ENCODE measurements at places on chromosomes 2 and 18.

DNA sequence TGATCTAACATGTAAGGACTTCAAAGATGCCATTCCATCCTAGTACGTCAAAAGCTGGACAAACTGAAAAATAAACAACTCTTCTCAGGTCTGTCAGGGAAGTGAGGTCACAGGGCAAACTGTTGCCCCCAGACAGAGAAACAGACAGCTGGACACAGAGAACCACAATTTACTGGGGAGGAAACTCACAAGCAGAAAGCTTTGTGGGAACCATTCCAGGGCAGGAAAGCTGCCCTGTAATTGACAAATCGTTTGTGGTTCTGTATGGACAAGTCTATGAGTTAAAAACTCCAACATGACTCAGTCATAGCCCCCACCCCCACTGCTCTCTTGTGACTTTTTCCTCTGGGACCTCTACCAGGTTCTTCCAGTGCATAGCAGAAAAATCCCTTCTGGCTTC is 28.4 kb downstream of the MCEE start:
- DNase-seq: no peak

GRCh38 chr2:31216734-31217133 is 581 bp downstream of the CAPN14 start:
- no peak for DNase-seq

DNA sequence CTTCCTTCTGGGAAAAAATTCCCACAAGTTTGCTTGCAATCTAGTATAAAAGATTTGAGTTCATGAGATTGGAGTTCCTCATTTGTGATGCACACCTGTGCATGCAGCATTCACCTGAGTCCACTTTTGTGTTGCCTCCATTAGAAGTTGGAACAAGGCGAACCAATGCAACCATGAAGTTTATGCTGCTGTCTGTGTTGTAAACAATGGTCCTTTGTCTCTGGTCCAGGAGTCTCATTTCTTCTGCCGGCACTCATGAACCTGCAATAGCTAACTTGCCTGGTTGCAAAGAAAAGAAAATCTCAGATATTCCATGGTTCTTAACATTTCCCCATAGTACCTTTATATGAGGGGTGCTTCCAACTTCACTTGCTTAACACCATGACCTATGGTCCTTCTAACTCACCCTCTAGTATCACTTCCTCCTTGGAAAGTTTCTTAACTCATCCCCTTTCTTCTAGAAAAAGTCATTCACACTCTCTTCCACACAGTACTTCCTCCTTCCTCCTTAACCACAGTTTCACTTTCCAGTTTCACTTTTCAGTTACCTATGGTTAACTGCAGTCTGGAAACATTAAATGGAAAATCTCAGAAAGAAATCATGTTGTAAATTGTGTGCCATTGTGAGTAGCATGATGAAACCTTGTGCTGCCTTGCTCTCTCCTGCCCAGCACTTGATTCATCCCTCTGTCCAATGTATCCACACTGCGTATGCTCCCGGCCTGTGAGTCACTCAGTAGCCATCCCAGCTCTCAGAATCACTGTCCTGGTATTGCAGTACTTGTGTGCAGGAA is 128.8 kb upstream of the TRIB2 start:
- no peak for DNase-seq

GRCh38 chr2:158131919-158132566 is 30.4 kb downstream of the UPP2 start:
- DNase-seq: no peak

- no peak for DNase-seq
These were observed 111.4 kb downstream of the NFATC1 start for GRCh38 chr18:79507076-79507545.

- no peak for DNase-seq
These were observed 249.4 kb downstream of the SRBD1 start for GRCh38 chr2:45361666-45362065.

DNA sequence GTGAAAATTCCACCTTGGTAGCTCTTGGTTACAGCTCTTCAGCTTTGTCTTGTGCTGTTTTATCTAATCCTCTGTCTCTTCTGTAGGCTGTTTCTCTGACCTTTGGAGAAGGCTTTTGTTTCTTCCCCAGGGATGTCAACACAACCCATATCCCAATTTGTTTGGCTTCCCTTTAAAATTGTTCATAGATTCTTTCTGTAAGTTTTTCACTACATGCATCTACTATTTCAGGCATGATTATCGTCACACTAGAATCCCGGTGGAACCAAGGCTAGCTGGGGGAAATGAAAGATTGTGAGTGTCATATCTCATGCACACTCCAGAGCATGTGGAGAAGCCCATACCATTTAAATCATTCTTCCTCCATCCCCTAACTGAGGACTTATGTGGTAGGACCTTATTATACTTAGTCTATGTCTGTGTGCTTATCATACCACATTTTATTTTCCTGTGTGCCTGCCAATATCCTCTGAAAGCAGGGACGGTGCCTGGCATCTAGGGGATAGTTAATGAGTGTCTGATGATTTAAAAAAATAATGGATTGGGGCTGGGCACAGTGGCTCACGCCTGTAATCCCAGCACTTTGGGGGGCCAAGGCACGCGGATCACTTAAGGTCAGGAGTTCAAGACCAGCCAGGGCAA is 59.9 kb downstream of the CRIM1 start:
- no peak for DNase-seq

DNA sequence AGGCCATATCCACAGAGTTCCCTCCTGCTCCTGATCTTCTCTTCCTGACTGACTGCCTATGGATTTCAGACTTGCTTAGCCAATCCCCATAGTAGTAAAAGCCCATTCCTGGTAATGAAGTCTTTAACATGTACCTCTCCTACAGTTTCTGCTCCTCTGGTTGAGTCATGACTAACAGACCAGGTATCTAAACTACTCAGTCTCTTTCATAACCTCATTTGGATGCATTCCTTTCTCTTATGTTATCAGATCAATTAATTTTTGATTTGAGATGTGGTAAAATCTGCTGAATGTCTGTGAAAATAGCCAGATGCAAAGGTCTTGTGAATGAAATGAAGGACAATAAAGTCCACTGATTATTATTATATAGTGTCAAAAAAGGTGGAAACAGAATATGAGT is 198.0 kb downstream of the NBAS start:
- no peak for DNase-seq

GRCh38 chr18:43751203-43751602 is 473.9 kb upstream of the SYT4 start:
- DNase-seq: no peak

- DNase-seq: no peak
These were observed 19.1 kb upstream of the RBM44 start for GRCh38 chr2:237779521-237779920.

DNA sequence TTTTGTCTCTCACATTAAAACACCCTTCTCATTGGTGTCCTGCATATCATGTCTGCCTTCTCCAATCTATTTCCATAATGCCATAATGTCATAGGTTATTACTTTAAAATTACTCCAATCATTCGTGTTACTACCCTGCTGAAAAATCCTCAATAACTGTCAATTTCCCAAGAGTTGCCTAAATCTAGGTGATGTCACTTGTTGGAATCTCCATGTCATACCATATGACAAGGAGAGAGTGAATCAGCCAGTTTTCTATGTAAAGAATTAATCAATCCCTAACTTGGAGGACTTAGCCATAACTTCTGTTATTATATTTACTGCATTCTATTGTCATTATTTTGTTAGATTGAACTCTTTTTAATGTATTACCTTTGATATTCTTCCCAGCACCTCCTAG is 62.5 kb downstream of the PHLPP1 start:
- DNase-seq: no peak

DNA sequence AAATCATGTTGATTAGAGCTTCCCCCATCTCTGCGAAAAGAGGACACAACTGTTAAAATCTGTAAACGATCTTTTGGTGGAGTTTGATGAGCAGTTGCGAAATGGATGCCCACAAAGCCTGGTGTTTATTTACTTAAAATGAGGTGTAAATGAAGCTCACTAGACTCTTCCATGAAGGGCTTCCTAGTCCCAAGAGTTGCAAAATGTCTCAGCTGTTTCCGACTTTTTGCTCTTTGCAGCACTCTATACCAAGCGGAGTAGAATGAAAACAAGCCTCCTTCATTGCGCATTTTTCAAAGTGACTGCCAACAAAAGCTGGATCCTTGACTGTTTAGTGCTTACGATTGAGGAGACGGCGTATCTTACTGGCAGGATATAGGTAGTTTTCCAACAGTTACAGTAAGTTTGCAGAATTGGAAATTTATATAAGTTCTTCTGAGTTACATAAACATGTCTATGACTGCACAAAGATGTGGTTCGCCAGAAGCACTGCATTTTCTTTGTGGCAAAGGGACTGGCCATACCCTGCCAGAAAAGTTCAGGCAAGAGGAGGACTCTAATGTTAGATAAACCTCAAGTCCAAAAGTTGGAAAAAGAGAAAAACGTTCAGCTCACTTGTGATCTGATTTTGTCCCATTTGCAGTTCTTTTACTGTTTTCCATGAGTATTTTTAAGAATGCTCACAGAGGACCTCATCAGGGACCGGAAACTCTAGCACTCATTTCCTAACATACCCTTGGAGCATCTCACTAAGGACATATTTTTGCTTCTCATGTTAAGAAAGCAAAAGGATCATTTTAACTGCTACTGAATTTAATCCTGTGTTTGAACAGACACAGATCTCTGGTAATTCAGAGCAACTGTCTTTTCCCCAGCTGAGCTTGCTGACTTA is 42.7 kb downstream of the COLEC12 start:
- no peak for DNase-seq

GRCh38 chr2:10814142-10814541 is 1.6 kb upstream of the PDIA6 start:
- no peak for DNase-seq

GRCh38 chr2:86397986-86398385 is 43.2 kb upstream of the KDM3A start:
- no peak for DNase-seq

GRCh38 chr2:46921676-46922448 is 6.3 kb upstream of the MCFD2 start:
- DNase-seq: no peak

DNA sequence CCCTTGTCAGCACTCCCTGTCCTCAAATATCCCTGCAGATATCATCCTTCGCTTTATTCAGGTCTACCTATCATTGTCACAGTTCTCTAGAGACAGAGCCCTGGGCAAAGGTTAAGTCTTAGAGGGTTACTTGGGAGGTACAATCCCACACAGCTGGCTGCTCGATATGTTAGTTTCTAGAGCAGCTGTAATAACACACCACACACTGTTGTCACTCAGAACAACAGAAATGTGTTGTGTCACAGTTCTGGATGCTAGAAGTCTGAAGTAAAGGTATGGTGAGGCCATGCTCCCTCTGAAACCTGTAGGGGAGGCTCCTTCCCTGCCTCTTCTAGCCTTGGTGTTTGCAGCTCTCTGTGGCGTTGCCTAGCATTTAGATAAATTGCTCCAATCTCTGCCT is 9.9 kb upstream of the RAPGEF4 start:
- no peak for DNase-seq

GRCh38 chr2:159712929-159713420 is 669 bp downstream of the MARCHF7 start:
- no peak for DNase-seq

DNA sequence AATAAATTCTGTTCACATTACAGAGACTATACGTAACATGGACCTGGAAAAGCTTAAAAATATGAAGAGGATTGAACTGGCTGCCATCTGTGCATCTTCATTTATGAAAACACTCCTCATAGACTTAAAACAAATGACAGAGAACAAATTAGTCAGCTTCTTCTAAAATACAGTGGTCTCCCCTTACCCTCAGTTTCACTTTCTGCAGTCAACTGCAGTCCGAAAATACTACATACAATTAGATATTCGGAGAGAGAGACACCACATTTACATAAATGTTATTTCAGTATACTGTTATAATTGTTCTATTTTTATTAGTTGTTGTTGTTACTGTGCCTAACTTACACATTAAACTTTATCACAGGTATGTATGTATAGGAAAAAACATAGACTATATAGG is 6.5 kb downstream of the RNF103 start:
- no peak for DNase-seq

DNA sequence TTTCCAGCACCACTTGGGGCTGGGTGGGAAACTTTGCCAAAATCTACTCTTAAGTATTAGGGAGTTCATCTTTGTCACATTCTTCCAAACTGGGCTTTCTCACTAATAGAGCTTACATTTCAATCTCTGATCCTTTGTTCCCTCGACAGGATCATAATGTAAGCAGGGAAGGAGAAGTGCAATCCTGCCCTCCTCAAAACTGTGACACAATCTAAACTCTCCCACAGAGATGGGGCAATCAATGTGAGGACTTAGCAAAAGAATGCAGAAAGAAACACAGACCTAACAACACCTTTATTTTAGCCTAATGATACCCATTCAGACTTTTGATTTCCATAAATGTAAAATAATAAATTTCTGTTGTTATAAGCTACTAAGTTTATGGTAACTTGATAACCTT is 40.8 kb downstream of the DSEL start:
- DNase-seq: no peak

DNA sequence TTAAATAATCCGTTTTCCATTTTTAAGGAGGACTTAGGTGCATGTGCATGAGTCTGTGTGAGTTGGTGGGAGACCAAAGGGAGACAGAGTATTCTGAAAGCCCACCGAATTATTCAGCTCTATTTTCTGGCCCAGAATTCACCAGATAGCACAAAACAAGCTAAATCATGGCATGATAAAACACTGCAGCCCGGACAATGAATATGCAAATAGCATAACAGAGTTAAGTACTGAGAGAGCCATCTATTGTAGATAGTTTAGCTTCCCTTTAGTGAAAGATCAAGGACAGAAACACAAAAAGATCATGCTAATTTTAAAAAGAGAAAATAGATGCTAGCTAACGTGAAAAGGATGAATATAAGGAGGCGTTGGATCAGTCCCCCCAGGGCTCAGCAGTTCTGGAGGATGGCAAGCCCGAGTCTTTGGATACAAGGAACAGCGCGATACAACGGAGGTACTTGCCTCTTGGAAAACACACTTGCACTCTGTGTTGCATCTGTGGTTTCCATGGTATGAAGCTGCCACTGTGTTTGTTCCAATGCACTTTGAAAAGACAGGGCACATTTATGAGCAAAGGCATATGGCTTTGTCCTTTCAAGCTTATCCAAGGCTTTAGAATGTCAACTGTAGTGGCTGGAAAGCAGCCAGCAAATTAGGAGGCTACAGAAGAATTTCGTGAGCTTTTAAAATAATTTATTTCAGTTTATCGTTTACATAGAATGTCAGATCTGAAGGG is 119.9 kb downstream of the LYPD1 start:
- DNase-seq: no peak

DNA sequence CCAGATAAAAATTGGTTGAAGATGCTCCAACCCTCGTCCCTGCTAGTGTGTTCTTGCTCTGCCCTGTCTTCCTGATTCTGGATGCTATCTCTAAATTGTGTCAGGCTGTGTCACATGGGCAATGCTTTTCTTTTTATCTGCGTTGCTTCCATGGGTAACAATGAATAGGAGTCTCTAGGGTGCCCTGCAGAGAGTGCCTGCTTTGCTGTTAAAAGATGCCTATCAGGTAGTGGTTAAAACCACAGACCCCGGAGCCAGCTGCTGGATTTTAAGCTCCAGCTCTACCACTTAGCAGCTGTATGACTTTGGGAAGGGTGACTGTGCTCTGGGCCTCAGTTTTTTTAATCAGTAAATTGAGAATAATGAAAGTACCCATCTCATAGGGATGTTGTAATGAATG is 340.3 kb downstream of the PLCL1 start:
- no peak for DNase-seq

GRCh38 chr18:73136134-73136533 is 268.3 kb upstream of the NETO1 start:
- DNase-seq: no peak

GRCh38 chr2:85390941-85391669 is 19.1 kb downstream of the CAPG start:
- DNase-seq: peak; percentile 78

- no peak for DNase-seq
These were observed 96.6 kb downstream of the NEDD4L start for GRCh38 chr18:58140387-58141325.

- DNase-seq: no peak
These were observed 151.4 kb downstream of the ETAA1 start for GRCh38 chr2:67548317-67549201.

Data from activated naive CD4-positive, alpha-beta T cell (primary cell).